NCI-H774 (cell line): ENCODE measurements at places on chromosomes 5 and 9.

GRCh38 chr9:76572151-76572550 is 113.2 kb downstream of the GCNT1 start:
- DNase-seq: peak; percentile 9

GRCh38 chr9:116471093-116471906 is 215.8 kb upstream of the TRIM32 start:
- DNase-seq: no peak

- no peak for DNase-seq
Measured at GRCh38 chr9:134190232-134191121, 26.1 kb upstream of the RNU6ATAC start.

DNA sequence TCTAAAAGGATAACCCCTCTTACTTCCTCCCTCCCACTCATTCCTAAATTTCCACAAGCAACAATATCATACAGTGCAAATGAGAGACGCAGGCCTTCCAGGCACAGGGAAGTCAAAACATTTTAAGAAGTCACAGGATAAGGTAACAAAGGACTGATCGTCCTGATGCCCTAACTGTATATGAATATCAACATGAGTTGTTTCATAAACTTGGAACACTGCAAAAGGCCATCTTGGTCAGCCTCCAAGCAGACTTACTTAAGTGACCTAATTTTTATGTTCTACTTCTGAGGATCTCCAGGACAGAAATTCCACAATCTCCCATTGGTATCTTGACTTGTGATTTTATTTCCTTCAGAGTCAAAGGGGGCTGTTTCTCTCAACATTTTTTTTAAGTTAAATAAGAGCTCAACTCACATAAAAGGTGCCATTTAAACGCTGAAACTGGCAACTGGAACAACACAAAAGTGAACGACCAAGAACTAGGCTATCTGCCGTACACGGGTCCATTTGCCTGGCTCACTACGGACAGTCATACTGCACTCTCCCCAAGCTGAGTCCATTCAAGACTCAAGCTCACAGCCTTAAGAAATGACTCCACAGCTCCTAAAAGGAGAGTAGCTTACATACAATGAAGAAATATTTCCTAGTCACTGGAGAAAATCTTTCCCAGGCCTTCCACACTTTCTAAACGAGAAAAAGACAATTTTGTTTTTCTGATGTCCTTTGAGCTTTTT is 71.3 kb downstream of the LHFPL2 start:
- no peak for DNase-seq

- DNase-seq: no peak
Measured at GRCh38 chr9:135079018-135079417, 8.4 kb upstream of the OLFM1 start.

GRCh38 chr9:2060424-2060823 is 45.3 kb downstream of the SMARCA2 start:
- no peak for DNase-seq

GRCh38 chr9:1875921-1876448 is 139.2 kb upstream of the SMARCA2 start:
- DNase-seq: no peak

DNA sequence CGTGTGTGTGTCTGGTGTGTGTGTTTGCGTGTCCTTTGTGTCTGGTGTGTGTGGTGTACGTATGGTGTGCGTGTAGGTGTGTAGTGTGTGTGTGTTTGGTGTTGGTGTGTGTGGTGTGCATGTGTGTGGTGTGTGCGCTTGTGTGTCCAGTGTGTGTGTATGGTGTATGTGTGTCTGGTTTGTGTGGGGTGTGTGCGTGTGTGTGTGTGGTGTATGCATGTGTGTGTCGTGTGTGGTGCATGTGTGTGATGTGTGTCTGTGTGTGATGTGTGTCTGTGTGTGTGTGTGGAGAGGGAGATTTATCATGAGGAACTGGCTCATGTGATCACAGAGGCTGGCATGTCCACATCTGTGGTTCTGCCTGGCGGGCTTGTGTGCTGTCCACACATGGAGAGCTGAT is 71.7 kb downstream of the CACNA1B start:
- DNase-seq: no peak

- DNase-seq: no peak
Measured at GRCh38 chr9:94207781-94208180, 51.3 kb upstream of the ZNF169 start.

DNA sequence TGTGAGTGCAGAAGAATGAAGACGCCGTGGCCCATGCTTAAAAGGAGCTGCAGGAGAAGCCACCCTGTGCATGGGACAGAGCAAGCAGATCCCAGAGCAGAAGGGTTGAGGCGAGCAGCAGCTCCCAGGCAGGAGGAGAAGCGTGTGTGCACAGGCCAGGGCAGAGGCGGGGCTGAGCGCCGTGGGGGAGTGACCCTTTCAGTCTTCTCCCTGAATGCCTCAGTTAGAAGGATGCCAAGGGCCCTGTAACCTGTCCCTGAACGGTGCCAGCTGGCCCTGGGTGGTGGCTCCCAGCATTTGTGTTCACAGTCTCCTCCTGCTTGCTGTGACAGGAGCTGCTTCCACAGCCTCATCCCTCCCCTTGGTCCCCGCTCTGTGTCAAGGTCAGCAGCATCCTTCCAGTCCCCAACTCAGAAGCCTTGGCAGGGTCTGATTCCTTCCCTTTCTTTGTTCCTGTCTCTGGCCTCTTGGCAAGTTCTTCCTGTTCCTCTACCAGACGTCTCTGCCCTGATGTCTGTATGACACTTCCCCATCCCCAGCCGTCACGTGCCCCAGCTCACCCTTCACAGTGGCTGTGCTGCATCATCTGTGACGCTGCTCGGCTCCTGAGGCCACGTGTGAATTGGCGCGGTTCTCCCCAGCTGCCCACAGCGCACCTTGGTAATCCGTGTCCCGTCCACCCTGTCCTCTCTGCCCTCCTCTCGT is 5.2 kb downstream of the EXOC3 start:
- no peak for DNase-seq

DNA sequence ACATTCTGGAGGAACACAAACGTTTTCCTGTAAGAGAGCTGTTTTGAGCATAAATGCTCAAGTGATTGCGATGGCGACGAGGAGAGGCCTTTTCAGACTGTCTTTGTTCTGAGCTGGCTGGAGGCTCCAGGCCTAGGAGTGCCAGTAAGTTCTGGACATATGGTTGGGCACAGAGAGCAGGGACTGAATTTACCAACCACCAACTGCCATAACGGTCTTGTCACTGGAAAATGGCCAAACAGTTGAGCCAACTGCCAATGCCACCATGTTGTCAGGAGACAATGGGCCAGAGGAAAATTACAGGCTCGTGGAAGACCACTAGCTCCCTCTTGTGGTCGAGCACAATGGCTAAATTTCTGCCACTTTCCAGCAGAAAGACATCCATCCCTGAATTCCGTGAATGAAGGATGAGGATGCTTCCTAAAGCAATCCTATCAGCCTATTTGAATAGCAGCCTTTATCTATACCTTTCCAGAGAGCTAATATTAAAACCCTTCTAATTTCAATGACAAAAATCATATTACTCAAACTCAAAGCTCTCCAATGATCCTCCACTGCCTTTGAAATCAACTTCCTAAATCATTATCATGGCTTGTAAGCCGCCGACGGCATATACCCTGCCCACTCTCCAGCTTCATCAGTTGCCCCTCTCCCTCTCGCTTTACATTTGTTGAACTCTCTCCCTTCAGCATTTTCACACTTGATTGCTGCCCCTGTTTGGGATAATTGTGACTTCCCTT is 66.9 kb upstream of the GLIS3 start:
- peak; percentile 73 for DNase-seq

- DNase-seq: no peak
Measured at GRCh38 chr9:14524873-14525515, 168.2 kb downstream of the ZDHHC21 start.

GRCh38 chr5:59744531-59744992 is 149.0 kb downstream of the PDE4D start:
- DNase-seq: no peak
